ENCODE measurements at places on chromosomes 11 and 22.

DNA sequence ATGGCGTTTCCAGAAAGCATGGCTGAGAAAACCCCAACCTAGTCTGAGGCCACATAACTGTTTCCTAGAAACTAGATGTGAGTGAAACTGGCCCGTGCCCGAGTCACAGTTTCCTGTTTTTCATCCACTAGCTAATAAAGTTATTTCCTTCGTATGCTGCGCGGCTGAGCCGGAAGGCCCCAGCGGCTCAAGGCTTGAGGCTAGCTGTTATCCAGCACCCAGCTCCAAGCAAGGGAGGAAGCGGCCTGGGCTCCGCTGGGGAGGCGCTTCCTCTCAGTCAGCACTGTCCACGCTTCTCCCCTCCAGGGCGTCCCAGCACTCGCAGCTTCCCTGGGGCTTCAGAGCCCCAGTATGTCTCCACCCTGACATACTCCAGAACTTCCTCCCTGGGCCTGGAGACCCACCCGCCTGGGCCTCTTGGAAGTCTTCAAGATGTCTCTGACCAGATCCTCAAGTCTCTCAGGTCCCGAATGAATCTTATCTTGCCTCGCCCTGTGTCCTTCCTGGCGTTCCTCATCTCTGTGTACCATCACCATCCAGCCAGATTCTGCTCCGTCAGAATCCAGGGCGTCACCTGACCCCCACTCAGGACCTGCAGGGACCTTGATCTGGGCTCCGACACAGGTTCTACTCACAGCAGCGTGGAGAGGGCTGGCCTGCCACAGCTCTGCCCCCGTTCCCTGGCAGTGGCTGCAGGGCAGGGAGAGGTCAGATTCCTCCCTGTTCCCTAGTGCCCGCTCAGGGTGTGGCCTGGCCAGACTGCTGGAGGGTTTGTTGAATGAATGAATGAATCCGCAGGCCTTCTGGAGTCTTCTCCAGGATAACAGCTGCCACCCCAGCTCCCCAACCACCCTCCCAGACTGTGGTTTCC, 81.9 kb downstream of the LRRC32 start:
- no peak for DNase-seq

DNA sequence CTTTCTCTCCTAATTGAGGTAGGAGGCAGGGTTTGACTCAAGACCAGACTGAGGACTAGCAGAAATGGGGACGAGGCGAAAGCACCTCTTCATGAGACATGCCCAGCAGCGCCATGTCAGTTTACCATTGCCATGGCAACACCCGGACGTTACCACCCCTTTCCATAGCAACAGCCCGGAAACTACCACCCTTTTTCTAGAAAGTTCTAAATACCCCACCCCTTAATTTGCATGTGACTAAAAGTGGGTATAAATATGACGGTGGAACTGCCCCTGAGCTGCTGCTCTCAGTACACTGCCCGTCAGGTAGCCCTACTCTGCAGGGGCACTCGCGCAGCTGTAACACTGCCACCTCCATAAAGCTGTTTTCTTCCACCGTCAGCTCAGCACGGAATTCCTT, 5.9 kb upstream of the RAC2 start:
- DNase-seq: no peak

- no peak for DNase-seq
Measured at GRCh38 chr11:57647960-57648800, 1.5 kb downstream of the YPEL4 start.

GRCh38 chr22:16975155-16975885, 32.7 kb downstream of the GAB4 start:
- no peak for DNase-seq

GRCh38 chr11:11884774-11885481, 43.2 kb downstream of the USP47 start:
- DNase-seq: no peak

- DNase-seq: no peak
Measured at GRCh38 chr11:64868904-64869570, 9.4 kb downstream of the EHD1 start.

DNA sequence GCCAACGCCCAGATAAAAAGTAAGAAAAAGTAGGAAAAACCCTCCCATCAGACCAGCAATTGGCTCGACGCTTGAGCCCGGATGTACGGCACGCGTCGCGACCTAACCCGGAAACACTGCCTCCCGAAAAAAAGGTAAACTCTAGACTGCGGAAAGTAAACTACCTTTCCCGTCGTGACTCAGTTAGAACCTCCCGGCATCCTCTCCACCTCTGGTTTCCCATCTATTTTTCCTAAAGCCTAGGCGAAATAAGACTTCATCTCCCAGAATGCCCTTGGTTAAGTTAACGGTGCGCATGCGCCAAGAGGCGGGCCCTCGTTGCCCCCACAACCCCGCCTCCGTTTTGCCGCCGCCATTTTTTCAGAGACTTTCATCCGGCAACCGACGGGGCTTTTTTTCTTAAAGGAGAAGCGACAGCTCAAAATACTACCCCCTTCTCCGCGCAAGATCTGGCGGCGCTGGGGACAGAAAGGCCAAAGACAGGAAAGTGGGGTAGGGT, 678 bp upstream of the ZFP91 start:
- DNase-seq: peak; percentile 82

DNA sequence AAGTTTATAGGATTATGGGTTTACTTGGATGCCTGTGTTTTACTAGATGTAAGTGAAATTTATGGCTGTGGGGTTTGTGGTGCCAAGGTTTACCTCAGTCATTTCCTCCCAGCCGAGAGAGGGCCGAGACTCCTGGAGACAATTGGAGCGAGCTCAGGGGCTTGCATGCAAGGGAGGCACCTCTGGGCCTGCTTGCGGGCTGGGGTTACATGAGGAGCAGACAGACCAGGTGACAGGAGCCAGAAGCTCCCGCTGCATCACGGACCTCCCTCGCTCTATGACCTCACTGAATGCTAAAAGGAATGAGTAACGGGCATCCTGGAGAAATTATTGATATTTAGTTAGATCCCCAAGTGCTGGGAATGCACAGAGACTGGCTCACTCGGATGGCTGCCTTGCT, 275.2 kb upstream of the KIRREL3 start:
- DNase-seq: no peak

GRCh38 chr22:23856721-23857605, 712 bp upstream of the SLC2A11 start:
- no peak for DNase-seq

- no peak for DNase-seq
Measured at GRCh38 chr11:129840236-129840635, 24.6 kb downstream of the TMEM45B start.

- DNase-seq: no peak
Measured at GRCh38 chr11:83409476-83409875, 123.3 kb upstream of the CCDC90B start.

DNA sequence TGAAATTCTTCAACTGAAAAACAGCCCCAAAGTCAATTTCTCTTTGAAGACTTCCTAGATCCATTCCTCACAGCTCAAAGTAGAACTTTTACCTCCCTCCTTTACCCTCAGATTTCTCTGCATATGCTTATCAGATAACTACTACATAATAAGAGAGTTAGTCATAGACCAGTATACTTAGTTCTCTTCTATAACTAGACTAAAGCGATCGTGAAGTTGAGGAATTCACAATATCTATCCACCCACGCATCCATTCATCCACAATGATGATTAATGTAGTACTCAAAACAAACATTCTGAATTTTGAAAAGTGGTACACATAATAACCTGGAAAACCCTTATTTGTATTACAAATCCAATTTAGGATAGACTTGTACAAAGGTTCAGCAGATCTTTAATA, 800.9 kb upstream of the TENM4 start:
- DNase-seq: no peak

GRCh38 chr11:107591378-107592230, 657 bp downstream of the ELMOD1 start:
- DNase-seq: no peak

GRCh38 chr11:12826441-12826840, 152.2 kb downstream of the TEAD1 start:
- DNase-seq: no peak

DNA sequence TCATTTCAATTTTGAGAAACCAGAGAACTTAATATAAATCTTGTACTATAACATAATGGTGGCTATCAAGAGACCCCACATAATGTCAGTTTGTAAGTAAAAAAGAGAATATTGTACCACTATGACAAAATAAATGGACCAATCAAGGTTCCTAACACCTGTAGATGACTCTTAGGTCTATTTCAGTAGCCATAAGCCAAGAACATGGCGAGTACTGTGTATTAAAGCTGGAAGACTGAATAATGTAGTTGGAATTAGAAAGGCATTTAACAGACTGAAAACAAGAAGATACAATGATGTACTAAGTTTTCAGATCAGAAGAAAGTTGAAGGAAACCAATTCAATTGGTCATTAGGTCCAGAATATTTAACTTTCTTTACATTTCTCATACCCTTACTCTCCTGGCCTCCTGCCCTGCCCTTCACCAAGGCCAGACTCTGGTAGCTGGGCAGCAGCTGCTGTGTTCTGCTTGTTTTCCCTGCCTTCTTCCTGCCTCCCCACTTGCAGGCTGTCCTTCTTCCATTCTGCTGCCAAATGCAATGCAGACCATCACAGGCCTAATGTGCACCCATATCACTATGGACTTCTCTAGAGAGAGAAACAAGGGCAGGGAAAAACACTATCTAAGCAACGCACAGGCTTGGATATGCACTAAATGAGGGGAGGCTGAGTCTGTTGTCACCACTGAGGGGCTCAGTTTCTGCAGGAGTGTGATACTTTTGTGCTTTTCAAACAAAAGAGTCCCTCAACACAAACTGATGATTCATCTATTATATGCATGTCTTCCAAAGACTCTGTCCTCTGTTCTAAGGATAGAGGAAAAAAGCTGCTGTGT, 60.1 kb downstream of the RAB30 start:
- no peak for DNase-seq

GRCh38 chr11:82980292-82980691, 78.8 kb downstream of the DDIAS start:
- no peak for DNase-seq

GRCh38 chr11:134876226-134876625, 464.2 kb upstream of the B3GAT1 start:
- no peak for DNase-seq

DNA sequence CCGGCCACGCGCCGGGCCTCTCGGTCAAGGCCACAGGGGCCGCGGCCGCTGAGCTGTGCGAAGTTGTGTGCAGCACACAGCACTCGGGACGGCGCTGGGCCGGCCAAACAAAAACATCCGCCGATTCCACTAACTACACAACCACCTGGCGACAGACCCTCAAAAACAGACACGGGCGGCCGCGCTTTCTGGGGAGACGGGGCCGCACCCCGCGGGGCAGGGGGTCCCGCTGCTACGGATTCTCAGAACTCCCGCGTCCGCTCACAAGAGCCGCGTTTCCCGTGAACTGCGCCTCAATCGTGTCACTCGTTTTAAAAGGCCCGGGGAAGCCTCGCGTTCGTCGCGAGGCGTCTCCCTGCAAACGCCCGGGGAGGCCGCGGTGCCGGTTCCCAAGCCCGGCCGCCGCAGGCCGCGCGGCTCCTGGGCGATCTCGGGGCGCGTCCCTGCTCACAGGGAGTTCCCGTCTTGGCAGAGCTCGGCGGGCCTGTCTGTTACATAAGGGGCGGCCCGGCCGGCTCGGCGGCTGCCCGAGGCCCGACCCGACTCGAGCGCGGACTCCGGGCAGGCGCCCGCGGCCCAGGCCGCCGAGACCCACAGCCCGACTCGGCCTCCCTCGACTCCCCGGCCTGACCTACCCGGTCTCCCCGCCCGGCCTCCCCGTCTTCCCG, 936 bp downstream of the BRD1 start:
- DNase-seq: no peak

GRCh38 chr22:26789951-26790350, 132.6 kb downstream of the MIAT start:
- no peak for DNase-seq

DNA sequence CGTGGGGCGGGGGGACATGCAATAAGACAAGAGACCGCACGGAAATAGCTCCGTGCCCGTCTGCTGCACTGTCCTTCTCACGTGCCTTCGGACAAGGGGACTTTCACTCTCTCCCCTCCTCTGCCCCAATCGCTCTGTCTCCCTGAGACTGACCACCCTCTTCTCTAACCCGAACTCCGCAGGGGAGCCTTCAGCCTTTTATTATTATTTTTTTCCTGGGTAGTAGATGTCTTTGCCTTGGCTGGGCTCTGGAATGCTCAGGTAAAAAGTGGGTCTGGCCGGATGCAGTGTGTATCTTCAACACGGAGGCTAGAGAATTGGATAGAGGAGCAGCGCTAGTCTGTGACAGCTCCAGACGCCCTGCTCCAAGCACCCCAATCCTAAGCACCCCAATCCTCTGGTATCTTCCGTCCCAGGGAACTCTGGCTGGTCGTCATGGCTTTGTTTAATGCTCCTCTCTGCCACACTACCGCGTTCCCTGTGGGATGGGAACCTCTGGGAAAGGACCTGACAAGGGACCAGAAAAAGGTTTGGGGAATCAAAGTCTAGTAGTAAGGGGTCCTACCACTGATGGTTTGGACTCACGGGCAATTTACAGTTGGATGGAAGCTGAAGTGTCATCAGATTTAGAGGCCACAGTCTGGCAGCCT, 25.1 kb upstream of the ROBO3 start:
- DNase-seq: no peak

DNA sequence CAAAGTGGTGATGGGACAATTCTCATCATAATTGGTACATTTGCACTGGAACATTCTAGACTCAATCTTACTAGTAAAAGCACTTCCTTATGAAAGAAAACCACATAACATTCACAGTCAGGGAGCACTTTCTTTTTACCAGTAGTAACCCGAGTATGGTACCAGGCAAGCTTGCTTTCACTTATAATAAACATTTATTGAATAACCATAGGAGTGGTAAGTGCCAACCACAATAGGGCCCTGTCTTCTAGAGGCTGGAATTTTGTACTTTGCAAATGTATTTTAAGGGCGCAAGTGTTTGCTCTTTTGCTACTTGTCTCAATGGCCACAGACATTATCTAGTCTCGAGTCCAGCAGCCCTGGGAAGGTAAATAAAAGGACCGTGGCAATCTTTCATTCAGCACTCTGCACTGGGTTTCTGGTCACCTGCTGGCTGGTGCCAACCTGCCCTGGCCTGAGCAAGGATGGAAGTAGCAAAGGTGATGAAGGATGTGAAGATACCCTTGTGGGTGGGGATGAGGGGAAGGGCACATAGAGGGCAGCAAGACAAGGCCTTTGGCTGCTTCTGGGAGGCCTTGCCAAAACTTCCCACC, 24.2 kb downstream of the C22orf31 start:
- no peak for DNase-seq

Data from esophagus squamous epithelium (tissue), 5 donors.